Hypothalamus (tissue), 51 donors: ENCODE measurements at places on chromosomes 3 and 15.
A peak's percentile ranks its signal among the peaks of the same experiment; 100 is the strongest.

- DNase-seq: no peak
Measured at GRCh38 chr3:146148468-146148931, 12.5 kb downstream of the PLOD2 start.

GRCh38 chr15:59353994-59354416 is 18.7 kb downstream of the MYO1E start:
- DNase-seq: no peak

DNA sequence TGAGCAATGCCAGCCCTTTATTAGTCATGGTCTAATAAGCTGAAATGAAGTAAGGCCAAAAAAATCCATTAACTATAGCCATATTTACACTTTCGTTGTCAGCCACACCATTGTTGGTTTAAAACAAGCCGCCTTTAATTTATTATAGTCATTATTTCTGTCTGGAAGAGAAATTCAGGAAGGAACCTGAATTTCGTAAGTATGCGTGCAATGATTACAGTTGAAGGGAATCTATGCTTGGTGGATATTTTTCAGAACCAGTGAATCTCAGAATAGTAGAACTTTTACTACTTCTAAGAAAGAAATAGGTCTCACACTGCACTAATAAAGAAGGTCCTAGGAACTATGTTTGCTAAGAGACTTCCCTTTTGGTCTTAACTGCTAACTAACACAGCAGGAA is 59.1 kb downstream of the FAM43A start:
- no peak for DNase-seq

GRCh38 chr3:180749322-180749721 is 70.0 kb upstream of the CCDC39 start:
- DNase-seq: no peak

- DNase-seq: no peak
Measured at GRCh38 chr3:71509066-71509465, 74.5 kb downstream of the FOXP1 start.

GRCh38 chr3:49017971-49018706 is at the start of gene DALRD3:
Gene DALRD3 (minus strand): TSS chr3:49018580. CDS start chr3:49018564, 16 bp downstream.
- DNase-seq: peak; percentile 31

DNA sequence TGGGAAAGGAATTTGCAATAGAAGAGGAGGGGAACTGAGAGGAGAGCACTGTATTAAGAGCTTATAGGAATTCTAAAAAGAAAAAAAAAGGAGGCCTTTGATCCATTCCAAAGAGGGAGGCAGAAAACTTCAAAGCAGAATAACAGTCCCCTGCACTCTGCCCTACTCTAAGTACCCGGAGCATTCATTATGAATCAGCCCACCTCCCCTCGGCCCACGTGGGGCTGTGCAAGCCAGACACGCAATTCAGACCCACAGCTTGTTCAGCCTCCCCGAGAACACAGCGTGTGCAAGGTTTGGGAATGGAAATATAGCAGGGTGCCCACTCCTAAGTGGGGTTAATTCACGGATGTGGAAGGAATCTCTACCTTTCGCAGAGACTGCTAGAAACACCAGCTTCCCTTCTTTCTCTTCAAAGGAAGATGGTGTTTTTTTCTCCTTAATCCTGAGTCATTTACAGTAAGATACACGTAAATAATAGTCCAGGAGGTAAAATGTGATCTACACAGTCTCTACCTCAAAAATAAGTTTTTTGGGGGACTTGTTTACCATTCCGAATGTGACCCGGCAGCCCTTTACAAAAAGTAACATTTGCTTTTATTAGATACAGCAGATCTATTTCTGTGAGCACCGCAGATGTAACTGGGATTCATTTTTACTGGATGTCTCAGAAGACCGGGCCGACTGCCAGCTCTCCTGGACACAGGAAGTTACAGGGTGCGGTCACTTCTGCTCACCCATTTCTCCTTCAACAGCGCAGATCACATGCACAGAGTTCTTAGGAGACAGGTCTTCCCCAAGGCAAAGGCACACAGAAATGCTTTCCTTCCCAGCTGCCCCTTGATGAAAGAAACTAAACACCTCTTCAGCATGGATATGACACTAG is 768.5 kb upstream of the CFAP20DC start:
- DNase-seq: peak; percentile 3

GRCh38 chr3:43411429-43411828 is 125.1 kb downstream of the SNRK start:
- no peak for DNase-seq

GRCh38 chr3:62876064-62876463 is 848 bp upstream of the CADPS start:
- DNase-seq: no peak

DNA sequence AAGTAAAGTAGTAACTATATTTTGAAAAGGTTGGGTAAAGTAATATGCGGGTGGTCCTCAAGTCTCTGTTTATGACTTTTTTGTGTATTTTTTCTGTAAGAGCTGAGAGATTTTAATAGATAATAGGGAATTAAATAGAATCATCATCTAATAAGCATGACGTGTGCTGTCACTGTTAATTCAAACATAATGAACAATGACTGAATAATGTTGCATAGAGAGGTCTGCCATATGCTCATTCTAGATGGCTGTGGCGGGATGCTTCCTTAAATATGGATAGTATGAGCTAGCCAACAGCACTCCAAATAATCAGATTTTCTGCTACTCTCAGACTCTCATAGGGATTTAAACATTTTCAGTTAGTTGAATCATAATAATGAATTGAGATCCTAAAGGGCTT is 302.8 kb upstream of the RBMS3 start:
- no peak for DNase-seq

DNA sequence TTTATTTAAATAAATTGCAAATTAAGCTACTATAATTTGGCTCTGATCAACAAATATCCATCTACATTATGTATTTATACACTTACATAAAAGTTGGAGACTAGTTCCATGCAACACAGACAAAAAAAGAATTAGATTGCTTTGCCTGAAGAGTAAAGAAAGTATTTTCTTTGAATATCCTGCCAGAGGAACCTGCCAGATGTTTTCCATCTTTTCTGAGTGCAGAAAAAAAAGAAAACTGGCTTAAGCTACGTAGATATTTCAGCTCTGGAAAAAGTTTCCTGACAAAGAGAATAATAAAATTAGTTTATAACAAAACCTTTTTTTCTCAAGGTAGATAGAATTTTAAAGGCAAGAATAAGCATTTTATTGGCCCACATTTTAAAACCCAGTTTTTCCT is 607.5 kb upstream of the NAALADL2 start:
- DNase-seq: no peak

DNA sequence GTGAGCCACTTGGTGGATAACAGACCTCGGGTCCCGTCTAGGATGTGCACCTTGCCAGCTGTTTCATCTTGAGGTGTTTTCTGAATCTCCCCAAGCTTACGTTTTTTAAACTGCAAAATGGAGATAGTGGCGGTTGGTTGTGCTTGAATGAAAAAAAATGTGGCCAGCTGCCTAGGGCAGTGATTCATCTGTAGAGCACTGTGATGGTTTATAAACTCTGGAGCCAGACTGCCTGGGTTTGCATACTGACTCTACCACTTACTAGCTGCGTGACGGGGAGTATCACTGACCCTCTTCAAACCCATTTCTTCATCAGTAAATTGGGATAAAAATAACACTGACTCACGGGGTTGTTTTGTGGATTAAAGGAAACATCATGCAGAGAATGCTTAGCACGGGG is 159.1 kb downstream of the CHL1 start:
- DNase-seq: no peak
